Dermis microvascular lymphatic vessel endothelial cell (primary cell): ENCODE measurements at places on chromosomes 3 and 15. TPM values are rescaled to one million over a fixed set of nuclear protein-coding genes. Genes with fewer than 3 reads are reported as not detected.

NRG4 gene
- not detected in 2 replicates for total RNA-seq

GOLGA6L9 gene
- total RNA-seq: 0.51 and 0.63 TPM in 2 replicates

KNL1 gene
- total RNA-seq: 5.1 and 14.2 TPM in 2 replicates

ZPLD1 gene
- not detected in 2 replicates for total RNA-seq

SHF gene
- 3.1 and 5.1 TPM in 2 replicates for total RNA-seq

DNA sequence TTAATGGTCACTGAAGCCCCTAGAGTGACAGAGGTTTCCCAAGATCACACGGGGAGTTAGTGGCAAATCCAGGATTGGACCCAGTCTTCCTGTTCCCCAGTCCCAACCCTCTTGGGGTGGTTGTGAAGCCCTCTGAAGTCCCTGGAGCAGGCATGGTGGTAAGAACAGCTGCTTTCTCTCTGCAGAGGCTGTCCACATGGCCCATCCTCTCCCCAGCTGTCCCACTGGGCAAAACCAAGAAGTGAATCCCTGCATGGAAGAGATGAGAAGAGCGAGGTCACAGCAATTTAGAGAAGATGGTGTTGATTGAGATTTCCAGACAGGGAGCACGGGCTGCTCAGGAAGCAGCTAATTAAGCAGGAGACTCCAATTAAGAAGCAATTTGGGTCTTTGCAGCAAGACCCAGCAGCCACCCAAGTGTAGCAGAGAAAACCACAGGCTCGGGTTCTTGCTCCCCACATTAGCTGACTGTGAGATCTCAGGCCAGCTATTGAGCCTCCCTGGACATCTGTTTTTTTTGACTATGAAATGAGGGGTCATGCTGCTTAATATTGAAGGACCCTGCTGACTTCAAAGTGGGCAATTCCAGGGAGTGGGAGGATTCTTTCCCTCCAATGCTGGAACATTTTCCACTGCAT, 14.8 kb upstream of the HDAC11 start:
- DNase-seq: no peak

GRCh38 chr3:39513791-39514369, 46.4 kb downstream of the MOBP start:
- DNase-seq: no peak

DNA sequence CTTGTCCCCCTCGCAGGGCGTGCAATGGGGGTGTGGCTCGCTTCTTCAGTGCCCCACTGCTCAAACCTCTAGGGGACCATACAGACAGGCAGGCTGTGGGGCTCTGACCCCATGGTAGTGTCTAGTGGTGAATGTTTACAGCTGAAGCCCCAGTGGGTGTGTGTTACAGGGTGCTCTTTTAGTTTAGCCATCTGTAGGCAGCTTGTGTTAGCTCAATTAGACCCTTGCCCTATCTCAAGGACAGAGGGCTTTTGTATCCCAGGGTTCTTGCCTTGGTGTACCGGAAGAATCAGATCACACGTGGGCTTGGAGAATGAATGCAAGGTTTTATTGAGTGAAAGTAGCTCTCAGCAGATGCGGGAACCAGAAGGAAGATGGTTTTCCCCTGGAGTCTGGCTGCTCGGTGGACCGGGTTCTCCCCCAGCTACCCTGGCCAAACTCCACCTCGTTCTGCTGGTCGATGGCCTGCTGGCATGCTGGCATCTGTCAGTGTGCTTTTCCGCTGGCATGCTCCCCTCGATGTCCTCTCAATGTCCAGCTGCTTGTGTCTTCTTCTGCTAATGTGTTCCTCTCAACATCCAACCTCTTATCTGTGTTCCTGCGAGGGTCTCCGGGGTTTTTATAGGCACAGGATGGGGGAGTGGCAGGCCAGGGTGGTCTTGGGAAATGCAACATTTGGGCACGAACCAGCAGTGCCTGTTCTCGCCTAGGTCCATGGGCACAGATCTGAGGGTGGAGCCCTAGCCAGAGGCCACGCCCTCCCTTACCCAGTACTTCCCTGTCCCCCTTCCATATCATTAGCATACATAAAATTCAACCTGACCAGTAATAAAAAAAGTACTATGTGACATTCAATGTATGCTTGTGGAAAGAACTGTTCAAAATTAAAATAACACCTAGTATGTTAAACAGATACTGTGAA, 6.6 kb downstream of the SPCS1 start:
- DNase-seq: no peak

GRCh38 chr3:141710888-141711616, 27.0 kb upstream of the RNF7 start:
- DNase-seq: peak; percentile 59

- no peak for DNase-seq
Measured at GRCh38 chr15:98776607-98777281, 128.4 kb downstream of the IGF1R start.

DNA sequence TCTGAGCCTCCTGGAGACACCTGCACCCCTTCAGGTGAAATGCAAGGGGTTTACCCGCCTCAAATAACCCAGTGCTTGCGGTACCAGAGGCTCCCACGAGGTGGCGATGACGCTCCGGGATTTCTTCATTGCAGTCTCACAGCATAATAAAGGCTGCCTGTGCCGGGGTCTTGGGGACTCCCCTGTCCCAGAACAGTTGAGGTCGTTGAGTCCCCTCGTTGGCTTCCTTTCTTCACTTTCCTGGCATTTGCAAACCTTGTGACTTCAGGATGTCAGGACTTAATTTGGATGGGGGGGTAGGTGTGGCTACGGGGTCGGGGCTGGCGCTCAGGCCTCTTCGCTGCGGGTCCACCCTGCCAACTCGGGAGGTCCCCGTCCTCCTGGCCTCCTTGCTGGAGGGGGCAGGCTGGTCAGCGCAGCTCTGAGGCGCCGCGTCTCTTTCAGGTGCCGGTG, 1.3 kb downstream of the GNAT1 start:
- peak; percentile 62 for DNase-seq

DNA sequence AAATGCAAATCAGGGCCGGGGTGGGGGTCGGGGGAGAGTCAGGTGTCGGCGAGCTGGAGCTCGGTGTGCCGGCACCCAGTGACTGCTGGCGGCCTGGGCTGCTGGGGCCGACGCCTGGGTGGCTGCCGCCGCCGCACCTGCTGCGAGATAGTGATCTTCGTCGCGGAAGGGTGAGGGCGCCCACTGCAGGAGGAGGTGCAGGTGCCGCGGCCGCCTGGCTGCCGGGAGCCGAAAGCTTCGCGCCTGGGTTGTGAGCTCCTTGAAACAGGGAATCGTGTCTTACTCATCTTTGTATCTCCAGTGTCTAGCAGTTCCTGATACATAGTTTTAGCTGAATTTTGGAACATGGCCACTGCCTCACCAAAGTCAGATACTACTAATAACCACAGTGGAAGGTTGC, 64.0 kb upstream of the CPOX start:
- no peak for DNase-seq

DNA sequence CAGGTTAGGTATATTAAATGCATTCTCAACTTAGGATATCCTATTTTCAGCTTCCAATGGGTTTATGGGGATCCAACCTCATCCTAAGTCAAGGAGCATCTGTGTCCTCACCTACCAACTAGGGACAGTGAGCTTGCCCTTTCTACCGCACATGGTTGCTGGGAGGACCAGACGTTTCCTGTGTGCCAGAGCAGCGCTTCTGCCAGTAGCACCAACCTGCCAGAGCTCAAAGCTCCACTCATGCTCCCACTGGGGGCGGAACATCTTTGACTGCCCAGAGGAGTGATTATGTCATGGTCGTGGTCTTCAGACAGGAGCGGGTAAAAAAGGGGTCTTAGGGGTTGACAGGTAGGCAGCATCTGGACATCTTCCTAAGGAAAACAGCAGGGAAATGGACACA, 24.7 kb downstream of the XPC start:
- DNase-seq: no peak

DNA sequence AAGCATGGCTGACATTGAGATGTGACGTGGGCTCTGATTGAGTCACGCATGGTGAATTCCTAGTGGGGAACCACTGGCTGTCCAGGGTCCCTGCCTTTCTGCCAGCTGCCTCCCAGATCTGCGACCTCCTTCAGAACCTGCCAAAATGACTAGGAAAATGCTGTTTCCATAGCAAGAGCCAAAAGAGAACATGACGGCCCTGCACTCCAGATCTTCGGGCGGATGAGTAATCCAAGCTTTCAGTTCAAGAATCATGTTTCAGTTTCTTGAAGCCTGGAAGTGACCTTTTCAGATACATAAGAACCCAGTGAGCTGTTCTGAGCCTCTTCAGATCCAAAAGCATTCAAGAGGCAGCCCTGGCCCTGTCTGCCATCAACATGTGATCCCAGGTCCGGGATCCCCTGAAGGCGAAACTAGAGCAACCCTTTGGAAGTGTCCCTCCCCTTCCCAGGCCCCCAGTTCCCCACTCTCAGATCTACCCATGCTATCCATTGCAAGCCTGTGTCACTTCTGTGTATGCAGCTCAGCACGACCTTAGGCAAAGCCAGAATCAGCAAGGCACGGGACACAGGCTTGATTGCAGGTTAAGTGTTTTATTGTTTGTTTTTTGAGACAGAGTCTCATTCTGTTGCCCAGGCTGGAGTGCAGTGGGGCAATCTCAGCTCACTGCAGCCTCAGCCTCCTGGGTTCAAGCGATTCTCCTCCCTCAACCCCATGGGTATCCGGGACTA, 19.7 kb downstream of the ANKRD63 start:
- no peak for DNase-seq

GRCh38 chr3:195250473-195251251, 20.3 kb downstream of the XXYLT1 start:
- peak; percentile 43 for DNase-seq
